ENCODE measurements at places on chromosomes 6 and 20.

DNA sequence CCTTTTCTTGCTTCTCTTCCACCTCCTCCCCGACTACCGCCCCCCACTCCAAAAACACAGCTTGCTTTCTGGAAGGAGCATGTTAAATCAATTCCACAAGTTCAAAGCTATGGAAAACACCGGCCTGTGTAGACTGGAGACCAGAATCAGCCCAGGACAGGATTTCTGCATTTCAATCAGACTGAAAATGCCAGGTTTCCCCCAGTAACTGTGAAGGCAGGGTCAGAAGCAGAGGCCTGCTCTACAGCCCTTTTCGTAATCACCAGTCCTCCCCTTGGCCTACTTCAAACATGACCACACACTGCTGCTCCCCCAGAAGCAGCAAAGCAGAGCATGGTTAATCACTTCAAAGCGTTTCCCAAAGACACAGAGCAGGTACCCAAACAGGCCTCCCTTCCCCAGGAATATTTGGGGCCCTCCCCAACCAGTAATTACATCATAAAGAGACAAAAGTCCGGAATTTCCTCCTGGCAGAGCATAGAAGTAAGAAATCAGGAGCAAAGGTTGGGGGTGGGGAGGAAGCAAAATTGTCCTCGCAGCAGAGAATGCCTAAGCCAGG is 38.4 kb downstream of the ZMYND8 start:
- DNase-seq: peak; percentile 64

DNA sequence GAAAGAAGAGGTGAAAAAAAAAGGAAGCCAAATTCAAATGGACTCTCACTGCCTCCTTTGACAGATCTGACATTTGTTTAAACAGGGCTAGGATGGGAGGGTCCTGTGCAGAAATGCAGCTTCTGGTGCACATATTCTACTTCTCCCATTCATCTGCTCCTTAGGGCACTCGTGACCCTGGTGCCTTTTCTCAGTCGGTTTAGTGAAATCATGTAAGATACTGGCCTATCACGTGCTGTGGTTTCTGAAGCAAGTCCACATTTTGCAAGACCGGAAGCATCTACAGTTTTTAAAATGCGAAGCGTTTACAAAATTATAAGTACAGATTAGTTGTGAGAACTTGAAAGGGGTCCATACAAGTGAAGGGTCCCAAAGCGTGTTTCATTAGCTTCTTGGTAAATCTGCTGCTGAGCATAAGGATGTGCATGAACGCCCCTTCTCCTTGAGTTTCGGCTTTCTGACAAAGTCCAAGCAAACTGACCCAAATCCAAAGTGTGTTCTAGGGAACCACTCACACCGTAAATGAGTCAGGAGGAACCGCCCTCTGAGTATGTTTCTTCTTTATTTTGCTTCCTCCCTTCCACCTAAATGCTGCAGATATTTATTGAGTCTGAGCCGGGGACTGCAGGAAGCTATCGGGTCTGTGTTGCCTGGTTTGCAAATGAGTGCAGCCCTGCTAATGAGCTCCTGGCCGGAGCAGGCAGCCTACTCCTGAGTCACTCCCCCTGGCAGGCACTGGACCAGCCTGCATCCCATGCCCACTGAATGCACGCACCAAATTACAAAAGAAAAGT is 323.8 kb upstream of the JARID2 start:
- peak; percentile 43 for DNase-seq

DNA sequence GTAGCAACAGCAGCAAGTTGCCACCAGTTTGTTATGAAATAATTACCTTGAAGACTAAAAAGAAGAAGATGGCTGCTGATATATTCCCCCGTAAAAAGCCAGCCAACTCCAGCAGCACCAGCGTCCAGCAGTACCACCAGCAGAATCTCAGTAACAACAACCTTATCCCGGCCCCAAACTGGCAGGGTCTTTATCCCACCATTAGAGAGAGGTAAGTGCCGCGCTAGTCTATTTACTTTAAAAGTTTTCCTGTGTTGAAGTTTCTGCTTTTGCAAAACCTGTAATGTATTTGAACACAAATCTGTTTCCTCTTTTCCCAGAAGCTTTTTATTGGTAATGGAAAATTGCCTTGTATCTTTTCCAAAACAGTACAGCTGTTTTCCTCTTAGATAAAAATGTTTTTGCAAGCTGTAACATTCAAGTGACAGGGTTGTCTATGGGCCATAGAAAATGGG is 725 bp downstream of the BTBD3 start:
- DNase-seq: no peak

- DNase-seq: no peak
Measured at GRCh38 chr6:67863346-67863745, 771.7 kb upstream of the ADGRB3 start.

- DNase-seq: no peak
Measured at GRCh38 chr6:15033850-15034203, 212.0 kb upstream of the JARID2 start.

DNA sequence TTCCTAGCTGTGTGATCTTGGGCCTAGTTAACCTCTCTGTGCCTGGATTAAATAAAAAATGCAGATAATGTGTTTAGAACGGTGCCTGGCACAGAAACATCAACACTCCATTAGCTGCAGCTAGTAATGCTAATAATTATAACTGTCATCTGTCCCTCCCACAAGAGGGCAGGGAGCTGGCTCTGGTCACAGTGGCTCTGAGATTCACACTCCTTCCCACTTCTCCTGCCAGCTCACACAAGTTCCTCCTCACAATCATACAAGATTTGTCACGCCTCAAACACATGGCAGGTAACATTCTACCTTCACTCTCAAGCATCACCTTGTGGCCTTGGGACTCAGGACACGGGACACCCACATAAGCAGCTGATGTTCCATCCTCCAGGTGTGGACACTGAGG is 2.4 kb downstream of the ADA start:
- DNase-seq: no peak

- DNase-seq: no peak
Measured at GRCh38 chr6:15621203-15622044, 41.4 kb downstream of the DTNBP1 start.

- no peak for DNase-seq
Measured at GRCh38 chr6:149266659-149267058, 50.9 kb upstream of the TAB2 start.

All from C1 segment of cervical spinal cord (tissue), 14 donors.